Neural progenitor cell (in vitro differentiated cells): ENCODE measurements at places on chromosomes 7 and 10.

GRCh38 chr10:29810816-29811215, 176.0 kb upstream of the SVIL start:
- no peak for DNase-seq

DNA sequence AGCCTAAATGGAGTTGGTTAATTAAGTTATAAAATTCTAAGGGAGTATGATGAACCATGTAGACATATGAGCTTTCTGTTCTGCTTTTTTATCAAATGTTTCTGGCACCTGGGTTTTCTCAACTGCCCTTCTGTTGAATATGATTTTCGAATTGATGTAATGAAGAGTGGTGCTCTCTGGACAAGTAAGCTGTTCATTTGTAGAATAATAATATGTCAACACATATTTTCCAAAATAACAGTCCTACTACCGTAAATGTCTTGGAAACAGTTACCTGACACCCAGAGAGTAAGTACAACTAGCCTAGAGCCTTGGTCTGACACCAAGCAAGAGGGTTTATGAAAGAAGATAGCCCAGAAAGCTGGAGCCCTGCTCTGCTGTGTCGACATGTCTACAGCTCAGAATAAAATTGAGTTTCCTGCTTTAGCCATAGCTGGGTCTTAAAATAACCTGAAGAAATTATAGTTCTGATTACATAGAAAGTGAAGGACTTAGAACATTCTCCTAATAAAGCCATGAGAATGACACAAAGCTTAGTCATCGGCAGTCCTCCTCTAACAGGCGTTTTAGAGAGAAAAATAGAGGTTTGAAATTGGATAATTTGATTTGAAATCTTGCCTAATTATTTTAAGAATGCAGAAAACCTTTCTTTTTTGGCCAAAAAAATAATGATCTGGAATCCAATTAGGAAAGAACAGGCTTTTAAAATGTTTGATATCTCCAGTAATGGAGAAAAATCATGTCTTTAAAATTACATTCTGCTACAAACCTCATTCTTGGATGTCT, 25.1 kb downstream of the HDAC9 start:
- DNase-seq = no peak

GRCh38 chr7:130087364-130087763, 17.0 kb downstream of the KLHDC10 start:
- no peak for DNase-seq

DNA sequence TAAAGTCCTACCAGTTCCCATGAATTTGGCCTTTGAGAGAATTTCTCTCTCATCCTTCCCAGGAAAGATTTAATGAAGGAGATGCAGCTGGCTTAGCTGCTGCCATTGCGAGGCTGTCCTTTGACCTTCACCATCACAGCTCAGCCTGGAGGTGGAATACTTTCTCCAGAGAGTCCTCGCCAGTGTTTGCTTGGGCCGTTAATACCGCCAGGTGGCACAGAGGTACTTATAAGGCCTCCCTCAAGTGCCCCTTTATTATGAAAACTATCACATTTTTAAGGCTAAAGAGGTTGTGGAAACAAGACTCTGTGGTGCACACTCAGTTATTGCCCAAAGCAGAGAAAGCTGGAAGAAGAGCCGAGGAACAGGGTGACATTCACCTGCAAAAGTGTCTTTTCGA, 330.6 kb downstream of the CCSER2 start:
- no peak for DNase-seq

DNA sequence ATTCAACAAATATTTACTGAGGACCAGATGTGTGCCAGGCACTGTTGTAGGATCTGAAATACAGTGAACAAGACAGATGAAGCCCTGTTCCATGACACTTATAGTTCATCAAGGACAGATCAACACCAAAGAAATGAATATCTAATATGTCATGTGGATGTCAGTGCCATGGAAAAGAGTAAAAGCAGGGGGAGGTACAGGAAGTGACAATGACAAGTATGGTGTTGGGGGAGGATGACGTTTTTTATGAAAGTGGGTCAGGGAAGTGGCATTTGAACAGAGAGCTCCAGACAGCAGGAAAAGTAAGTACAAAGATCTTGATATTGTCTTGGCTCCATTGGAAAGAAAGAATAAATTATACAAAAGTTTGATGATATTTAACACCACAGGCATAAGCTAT, 7.0 kb upstream of the SFMBT2 start:
- no peak for DNase-seq

GRCh38 chr10:6570893-6571292, 9.2 kb downstream of the PRKCQ start:
- no peak for DNase-seq

GRCh38 chr10:85995791-85996190, 370.8 kb downstream of the GRID1 start:
- DNase-seq = peak; percentile 55

- no peak for DNase-seq
Measured at GRCh38 chr10:34826857-34827766, 12.0 kb upstream of the PARD3 start.

- no peak for DNase-seq
Measured at GRCh38 chr10:21964983-21965665, 38.4 kb downstream of the DNAJC1 start.

- no peak for DNase-seq
Measured at GRCh38 chr7:43491984-43492383, 90.9 kb upstream of the STK17A start.

DNA sequence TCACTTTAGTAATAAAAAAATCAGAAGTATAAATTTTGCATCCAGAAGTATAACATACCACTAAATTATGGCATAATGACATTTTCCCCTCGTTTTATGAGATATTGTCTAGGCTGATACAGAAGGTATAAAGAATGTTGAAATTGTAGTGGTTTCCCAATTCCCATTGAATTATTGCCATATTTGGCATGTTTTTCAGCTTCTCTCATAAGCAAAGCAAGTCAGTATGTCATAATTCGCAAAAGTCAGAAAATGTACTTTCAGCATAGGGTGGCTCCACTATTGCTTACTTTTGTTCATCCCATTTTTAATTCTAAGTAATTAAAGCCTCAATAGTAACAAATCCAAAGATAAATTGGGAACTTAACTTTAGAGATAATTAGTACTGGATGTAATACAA, 19.7 kb upstream of the PTPRZ1 start:
- no peak for DNase-seq

DNA sequence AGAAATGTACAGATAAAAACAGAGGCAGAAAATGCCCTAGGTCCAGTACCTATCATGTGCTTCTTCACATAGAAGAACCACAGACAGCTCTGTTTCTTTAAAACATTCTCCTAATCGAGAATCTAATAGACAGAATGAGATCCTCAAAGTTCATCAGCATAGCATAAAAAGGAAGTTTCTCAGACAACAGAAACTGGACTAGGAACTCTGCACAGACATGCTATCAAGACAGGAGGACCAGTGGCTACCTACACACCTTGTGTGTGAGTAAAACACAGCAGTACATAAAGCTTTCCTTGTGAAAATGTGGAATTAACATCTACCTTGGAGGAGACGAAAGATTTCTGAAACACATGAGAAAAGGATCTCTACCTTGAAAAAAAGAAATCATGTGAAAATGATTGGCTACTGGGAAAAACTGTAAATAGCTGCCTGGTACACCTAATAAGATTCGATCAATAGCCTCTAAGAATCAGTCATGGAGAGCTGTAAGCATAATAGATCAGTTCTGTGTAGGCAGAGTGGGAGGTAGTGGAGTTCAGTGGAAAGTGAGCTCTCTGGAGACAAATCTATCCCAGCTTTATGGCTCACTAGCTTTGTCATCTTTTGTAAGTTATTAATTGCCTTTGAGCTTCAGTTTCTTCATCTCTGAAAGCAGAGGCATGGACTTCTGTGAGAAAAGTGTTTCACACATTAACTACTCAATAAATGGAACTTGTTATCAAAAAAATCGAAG, 26.7 kb downstream of the ELAPOR2 start:
- no peak for DNase-seq

GRCh38 chr7:219581-220150, 27.3 kb downstream of the FAM20C start:
- no peak for DNase-seq

- peak; percentile 69 for DNase-seq
Measured at GRCh38 chr10:96370584-96371157, 11.9 kb upstream of the OPALIN start.

DNA sequence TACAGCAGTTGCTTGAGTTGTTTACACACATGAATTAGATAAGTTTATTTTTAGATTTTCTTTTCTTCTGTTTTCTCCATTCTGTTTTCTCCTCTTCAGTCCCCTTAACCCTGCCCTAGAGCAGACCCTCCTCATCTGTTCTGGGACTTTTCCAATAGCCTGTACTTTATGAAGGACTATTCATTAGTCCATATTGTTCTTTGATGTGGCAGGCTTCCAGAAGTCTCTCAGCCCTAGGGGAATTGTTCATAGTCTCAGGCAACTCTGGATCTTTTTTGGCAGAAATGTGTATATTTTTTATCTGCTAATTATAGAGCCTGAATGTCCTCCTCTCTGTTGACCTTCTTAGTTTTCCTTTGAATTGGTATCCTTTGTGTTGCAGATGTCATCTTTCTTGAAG, 25.4 kb downstream of the KAT6B start:
- no peak for DNase-seq

- DNase-seq = no peak
Measured at GRCh38 chr7:38561166-38561565, 70.0 kb downstream of the AMPH start.

DNA sequence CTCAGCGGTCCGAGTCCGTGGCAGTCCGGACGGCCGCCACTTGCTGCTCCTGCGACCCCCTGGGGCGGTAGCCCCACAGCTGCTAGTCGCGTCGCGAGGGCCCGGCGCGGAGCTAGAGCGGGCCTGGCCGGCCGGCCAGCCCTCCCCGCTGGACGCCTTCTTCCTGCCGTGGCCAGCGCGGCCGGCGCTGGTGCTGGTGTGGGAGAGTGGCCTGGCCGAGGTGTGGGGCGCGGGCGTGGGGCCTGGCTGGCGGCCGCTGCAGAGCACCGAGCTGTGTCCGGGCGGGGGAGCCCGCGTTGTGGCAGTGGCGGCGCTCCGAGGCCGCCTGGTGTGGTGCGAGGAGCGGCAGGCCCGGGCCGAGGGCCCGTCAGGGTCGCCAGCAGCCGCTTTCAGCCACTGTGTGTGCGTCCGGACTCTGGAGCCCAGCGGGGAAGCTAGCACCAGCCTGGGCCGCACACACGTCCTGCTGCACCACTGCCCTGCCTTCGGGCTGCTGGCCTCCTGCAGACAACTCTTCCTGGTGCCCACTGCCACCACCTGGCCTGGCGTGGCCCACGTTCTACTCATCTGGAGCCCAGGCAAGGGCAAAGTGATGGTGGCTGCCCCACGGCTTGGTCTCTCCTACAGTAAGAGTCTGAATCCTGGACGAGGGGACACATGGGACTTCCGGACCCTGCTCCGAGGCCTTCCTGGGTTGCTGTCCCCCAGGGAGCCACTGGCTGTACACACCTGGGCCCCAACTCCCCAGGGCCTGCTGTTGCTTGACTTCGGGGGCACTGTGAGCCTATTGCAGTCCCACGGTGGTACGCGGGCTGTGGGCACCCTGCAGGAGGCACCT, 631 bp downstream of the HPS6 start:
- peak; percentile 72 for DNase-seq

DNA sequence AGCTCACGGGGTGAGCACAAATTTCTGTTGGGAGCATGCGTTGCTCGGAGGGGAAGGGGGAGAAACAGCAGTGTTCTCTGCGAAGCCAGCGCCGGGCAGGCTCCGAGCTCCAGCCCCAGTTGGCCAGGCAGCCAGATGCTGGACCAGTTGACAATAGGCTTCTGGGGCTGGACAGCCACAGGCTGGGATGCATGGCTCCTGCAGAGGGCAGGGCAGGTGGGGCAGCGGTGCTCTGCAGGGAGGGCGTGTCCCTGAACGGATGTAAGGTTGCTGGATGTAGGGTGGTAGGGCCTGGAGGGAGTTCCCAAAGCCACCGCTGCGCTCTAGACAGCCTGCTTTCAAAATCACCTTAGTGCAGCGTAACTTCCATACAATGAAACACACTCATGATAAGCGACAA, 574.9 kb downstream of the GLRX3 start:
- peak; percentile 24 for DNase-seq

DNA sequence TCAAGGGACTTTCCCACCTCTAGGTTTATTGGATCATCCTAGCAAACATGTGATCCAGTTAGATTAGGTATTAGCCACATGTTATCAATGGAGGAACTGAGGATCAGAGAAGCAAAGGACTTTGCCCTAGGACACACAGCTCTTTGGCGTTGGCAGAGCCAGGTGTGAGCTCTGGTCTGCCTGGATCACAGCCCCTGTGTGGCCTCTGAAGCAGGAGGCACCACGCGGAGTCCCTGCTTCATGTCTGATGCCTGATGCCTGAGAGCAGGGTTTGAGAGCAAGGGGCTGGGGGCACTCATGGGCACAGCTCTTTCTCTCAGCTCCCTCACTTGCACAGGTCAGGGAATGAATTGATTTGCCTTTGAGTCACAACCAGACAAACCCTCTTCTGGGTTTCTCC, 64.7 kb upstream of the CTBP2 start:
- DNase-seq = no peak

DNA sequence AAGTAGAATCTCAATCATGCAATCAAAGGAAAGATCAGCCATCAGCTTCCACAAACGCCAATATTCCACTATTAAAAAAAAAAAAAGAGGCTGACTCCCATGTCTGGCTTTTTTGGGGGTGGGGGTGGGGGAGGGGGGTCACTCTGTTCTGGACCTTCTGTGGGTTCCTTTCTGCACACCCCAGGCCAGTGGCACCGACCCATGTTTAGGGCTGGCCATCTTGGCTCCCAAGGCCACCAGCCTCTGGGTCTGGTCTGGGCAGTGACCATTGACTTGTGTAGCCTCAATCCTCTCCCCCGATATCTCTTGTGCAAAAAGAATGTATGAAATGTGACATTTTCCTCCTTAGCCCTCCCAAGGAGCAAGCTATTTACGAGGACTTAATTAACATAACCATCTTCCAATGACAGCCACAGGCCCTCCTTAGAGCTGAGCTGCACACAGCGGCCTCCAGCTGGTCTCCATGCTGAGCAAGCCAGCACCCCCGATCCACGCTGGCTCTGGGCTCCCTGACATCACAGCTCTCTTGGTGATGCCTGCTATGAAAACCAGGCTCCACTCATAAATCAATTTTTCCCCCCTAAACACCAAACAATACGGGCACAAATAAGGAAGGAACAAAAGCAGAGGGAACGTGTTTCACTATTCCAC, 100.1 kb downstream of the ZRANB1 start:
- no peak for DNase-seq

DNA sequence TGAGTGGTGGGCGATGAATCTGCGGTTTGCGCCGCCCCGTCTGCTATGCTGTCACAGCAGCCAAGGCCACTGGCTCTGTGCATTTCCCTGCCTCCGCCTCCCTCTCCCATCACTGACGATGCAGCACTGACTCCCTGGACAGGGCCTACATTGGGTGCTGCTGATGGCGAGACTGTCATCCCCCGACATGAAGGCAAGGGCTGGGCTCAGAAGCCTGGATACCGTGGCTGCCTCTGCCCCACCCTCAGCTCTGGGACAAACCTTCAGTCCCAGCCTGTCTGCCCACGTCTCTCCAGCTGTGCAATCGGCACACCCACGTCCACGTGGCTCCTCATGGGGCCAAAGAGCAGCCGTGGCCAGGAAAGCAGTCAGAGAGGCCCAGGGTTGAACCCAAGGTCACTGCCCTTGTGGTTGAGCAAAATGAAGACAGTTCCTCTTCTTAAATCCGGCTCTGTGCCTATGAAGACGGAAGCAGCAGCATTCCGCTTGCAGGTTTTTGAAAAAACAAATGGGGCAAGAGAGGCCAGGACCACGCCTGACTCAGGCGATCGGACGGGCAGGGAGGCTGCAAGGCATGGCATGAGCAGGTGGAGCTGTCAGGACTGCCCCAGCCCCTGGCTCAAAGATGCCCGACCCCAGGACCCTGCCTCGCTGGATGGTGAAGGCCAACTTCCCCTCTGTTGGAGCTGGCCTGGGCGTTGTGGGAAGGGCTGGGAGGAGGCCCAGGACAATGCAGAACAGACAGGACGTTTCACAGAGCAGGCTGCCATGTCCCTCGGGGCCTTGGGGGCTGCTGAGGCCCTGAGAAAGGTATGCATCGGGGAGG, 517.5 kb downstream of the DNAJB6 start:
- DNase-seq = no peak
